Brain (organoid and tissue), 16 donors: ENCODE measurements at places on chromosomes 7 and 10. TPM values are rescaled to one million over a fixed set of nuclear protein-coding genes. Genes with fewer than 3 reads are reported as not detected.

ANXA8L1 gene
- polyA plus RNA-seq: not detected

BLOC1S2 gene
- 28.9 TPM for polyA plus RNA-seq

NAT16 gene
- 41.0 TPM for polyA plus RNA-seq

HECW1 gene
- polyA plus RNA-seq: 1.7 TPM

IDI2 gene
- polyA plus RNA-seq: not detected

ATOH7 gene
- polyA plus RNA-seq: 1.4 TPM

DUS4L gene
- polyA plus RNA-seq: 2.6 TPM

HMX3 gene
- polyA plus RNA-seq: 12.9 TPM
